T-helper 17 cell (primary cell): ENCODE measurements at places on chromosomes 5 and 9.

DNA sequence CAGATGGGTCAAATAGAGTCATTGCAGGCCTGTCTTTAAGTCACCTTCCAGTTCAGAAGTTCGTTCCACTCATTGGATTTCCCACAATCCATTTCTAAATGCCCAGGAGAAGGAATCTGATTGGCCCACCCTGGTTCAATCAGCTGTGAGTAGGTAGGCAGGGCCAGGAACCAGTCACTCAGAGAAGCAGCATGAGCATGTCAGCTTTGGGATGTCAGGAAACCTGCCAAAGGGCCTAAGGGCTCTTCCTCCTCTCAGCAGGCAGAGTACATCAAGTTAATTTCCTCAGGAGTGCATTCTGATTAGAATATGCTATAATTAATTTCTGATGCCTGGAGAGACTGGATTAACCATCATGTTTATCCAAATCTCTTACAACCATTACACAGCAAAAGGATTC lies 412.9 kb upstream of the CCNH start:
- no peak for DNase-seq

GRCh38 chr9:117744369-117744768 lies 40.2 kb downstream of the TLR4 start:
- DNase-seq = no peak

DNA sequence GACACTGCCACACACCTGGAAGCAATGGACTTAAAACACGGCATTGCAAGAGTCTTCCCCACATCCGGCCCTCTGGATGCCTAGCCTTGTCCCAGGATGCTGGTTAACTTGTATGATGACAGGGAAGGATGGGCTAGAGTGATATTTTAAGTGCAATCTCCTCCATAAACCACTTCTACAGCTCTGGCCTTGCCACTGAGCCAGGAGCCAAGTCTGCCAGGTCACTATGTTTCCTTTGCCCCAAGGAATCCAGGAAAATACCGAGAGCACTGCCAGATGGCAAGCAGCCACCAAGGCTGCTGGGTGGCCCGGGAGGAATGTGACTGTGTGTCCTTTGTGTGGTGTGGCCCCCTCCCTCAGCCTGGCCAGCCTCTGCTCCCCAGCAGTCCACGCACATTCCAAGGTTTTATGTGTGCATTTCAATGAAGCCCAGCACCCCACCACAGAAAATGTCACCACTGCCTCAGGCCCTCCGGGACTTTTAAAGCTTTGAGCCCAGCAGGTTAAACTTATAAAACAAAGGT lies 106.0 kb downstream of the FRMD3 start:
- no peak for DNase-seq

DNA sequence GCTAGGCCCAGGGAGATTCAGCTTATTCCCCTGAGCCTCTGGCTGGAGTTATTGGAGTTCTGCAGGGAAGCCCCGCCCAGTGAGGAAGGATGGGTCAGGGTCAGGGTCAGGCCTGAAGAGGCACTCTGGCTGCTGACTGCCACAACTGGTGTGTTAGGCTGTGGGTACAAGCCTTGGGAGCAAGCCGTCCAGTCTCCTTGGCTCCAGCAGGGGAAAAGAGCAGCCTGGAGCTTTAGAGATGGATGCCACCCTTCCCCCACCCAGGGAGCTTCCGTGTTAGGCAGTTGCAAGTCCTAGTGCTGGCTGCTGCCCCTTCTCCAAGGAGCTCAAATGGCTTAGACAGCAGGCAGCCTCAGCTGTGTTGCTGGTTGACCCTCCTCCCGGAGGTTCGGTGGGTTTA lies 34.4 kb upstream of the TAF11L2 start:
- no peak for DNase-seq

DNA sequence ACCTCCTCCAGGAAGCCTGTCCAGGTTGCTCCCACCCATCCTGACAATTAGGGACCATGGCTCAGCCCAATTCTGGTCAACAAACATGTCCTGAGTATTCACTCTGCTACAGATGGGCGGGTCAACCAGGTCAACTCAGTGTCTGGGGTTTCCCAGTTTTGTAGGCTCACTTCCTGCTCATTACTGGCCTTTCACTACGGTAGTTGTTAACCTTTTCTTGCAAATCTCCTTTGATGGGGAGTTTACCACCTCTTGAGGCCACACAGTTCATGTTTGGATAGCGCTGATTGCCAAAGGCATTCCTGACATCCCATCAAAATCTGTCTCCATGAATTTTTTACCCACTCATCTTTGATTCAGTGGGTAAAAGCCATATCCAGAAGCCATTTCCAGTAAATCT lies 13.8 kb downstream of the TMEM8B start:
- no peak for DNase-seq

GRCh38 chr9:96686638-96687335 lies 31.7 kb upstream of the PRXL2C start:
- DNase-seq = peak; percentile 68

DNA sequence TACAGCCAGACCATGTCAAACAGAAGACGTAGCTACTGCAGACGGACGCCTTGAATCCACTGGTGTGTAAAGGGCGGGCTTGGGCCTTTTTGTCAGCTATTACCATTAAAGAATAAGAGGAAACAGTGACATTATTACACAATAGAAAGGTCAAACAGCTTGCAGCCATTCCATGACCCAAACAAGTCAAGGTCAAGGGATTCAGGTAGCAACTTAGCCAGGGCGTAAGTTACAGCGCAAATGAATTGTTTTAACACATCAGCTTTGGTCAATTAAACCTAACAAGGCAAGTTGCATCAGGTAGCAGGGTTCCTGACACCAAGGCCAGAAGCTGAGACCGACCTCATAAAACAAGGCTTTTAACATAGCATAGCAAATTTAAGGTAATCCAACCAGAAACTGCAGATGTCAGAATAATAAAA lies 15.3 kb downstream of the NFIB start:
- DNase-seq = no peak

DNA sequence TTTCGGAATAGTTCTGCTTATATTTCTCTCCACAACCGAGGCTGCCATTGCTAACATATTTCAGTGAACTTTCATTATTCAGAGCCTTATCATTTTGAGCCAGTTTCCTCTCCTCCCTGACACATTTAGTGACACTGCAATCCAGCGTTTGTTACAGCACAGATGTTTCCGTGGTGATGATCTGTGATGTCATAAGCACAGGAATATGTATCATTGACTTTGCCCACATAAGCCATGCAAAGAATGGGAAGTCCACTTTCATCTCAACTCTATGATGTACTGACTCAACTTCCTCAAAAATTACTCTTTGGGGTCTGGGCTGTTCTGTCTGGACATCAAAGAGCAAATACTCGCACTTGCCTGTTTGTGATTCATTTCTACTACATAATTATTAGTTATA lies 291.8 kb downstream of the EBF1 start:
- no peak for DNase-seq

DNA sequence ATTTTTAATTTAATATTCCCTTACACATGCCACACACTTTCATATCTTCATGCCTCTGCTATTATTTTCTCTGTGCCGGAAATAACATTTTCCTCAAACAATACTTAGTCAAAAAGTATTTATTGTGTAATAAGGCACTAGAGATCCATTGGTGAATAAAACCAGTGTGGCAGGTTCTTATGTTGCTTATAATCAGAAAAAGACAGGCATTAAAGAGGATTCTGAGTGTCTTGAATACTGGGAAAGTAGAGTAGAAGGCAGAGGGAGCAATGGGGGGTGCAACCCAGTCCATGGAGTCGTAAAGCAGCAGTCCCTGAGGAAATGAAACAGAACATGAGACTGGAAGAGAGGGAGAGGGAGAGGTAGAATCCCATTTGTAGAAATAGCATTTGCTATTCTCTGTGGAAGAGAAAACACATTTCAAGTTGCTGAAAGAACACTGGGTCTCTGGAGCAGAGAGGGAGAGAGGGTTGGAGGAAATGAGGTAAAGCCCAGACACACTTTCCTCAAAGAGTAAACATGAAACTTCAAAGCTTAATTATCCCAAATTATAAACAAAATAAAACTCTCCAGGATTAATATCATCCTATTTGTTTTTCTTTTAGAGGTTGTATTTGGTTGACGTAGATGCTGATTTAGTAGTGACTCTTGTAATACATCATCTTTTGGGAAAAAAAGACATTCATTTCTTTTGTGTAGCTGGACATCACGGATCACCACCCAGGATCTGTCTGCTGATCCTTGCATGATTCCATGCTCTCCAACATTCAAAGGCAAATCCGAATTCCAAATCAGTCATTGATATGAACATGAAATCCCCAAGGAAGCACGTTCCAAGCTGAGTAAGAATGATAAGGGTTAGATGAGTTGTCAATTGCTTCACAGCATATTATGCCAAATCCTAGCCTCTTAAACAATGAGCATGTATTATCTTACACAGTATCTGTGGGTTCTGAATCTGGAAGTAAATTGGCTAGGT lies 37.4 kb upstream of the GRAMD2B start:
- no peak for DNase-seq

DNA sequence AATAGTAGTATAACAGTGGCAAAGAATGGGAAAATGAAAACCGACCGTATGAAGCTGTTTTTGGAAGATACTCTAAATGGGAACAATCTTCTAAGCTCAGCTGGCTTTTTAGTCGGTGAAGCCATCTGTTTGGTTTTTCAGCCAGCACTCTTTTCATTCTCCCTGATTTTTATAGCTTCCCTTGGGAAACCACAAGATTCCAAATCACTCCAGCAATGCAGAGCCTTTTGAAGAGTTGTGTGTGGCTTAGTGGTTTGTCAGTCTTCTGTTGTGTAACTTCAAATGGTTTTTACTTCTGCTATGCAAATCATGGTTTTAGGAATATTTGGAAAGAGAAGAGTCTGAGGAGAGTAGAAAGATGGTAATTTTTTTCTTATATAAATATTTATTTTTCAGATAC lies 180.7 kb downstream of the KDM4C start:
- no peak for DNase-seq

DNA sequence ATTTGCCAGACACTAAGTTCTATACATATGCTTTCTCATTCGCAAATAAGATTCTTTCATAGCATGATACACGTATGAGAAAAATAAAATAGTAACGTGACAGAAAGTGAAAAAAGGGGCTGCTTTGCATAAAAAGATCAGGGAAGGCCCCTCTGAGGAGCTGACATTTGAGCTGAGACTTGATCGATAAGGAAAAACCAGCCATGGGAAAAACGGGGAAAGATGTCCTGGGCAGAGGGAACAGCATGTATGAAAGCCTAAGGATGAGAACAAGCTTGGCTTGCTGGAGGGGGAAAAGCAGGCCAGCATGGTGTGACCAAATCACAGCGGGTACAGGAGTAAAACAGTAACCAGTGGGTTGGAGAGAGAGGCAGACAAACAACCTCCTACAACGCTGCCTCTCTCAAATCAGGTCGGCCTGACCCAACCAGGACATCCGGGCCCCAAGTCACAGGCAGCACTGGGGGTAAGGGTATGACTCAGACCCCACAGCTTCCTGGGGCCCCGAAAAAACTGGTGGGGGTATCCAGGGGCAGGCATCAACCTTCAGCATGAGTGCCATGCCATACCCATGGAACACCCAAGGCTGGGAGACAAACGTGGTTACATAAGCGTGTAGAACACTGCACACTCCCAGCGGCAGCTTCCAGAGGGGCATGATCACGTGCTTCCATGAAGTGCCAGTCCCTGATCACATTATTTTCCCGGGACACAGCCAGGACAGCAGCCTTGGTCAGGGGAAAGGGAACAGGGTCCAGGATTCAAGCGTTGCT lies 2.2 kb downstream of the TNIP1 start:
- DNase-seq = peak; percentile 54

DNA sequence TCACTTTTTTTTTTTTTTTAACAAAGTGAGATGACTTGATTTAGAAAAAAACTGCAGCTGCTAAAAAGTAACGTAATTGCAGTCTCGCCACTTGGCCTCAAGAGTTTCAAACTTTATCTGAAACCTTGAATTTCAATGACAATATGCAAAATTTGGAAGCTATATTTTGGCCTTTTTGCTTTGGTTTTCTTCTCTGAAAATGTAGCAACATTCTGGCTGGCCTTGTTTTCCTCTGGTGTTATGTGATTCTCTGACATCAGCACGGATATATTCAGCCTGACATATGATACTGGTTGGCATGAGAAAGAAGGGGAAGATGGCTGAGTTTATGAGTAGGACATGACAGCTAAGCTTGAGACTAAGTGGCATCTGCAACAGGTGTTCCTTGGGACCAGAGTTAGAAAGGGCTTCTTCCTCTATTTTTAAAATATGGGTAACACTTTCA lies 136.5 kb downstream of the MEF2C start:
- no peak for DNase-seq

DNA sequence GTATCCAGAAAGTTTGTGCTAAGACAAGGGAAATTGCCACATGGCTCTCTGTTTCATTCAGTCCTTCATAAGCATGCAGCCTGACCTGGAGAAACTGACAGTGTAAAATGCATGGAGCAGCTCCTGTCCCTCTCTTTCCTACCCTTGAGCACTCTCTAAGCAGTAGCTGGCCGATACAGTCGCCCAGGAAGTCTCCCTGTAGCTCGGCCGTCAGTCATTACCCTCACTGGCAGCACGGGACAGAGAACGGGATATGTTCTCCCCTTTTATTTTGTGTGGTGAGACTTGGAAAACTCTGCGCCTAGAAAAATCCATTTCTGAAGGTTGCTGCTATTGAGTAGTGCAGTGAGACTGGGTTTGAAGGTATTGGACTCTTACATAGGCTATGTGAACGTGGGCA lies 56.8 kb upstream of the KCNMB1 start:
- no peak for DNase-seq

GRCh38 chr9:69993110-69993509 lies 50.5 kb upstream of the MAMDC2 start:
- DNase-seq = no peak

GRCh38 chr9:136019681-136020060 lies 58.5 kb upstream of the UBAC1 start:
- DNase-seq = no peak

- DNase-seq = no peak
These were observed 94.1 kb upstream of the CACNA1B start for GRCh38 chr9:137783521-137783920.

- no peak for DNase-seq
These were observed 289.4 kb upstream of the DAB2 start for GRCh38 chr5:39714036-39714698.

DNA sequence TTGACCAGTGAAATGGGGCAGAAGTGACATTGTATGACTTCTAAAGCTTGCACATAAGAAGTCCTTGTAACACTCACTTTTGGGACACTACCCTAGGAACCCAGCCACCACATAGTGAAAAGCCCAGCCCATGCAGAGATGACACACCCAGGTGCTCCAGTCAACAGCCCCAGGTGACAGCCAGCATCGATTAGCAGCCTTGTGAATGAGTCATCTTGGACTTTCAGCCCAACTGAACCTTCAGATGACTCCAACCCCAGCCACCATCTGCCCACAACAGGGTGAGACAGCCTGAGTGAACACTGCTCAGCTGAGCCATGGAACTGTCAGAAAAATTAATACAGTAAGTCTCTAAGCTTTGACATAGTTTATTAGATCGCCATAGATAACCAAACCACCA lies 458.6 kb downstream of the ZSWIM6 start:
- DNase-seq = no peak

DNA sequence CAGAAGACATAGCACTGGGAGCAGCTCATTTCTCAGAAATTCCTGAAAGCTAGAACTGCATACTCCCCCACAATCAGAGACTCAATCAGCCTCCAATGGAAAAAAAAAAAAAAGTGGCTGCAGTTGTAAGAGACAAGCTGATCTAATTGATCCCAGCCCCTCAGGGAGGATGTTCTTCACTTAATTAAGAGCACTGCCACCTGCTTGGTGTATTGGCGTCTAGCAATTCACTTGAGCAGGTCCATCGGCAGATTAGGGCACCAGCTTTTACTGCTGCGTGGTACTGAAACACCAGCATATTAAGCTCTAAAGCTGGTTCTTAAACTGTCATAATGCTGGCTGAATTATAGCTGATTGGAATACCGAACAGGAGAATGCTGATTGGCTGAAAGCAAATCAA lies 1890.1 kb upstream of the WWC1 start:
- DNase-seq = no peak
